Ovary (tissue), 10 donors: ENCODE measurements at places on chromosomes 7 and 10.
A peak's percentile ranks its signal among the peaks of the same experiment; 100 is the strongest.

DNA sequence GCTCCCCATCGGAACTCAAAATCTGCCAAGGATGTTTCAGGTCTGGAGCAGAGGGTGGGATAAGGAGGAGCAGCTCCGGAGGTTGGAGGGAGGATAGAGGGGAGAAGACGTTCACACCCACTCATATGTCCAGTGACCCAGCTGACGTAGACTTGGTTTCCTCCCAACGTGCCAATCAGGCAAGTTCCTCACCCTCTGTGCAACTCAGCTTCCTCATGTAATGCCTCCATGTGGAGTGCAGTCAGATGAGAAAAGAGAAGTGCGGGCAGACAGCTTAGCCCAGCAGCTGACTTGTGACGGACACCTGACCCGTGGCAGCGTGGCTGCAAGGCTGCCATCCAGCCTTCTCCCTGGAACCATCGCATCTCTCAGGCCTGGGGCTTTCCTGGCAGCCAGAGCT lies 86.8 kb downstream of the NPTX2 start:
- no peak for DNase-seq

GRCh38 chr10:103855424-103855823 lies at the start of gene SH3PXD2A:
Gene SH3PXD2A, minus strand, starts transcription at chr10:103855576. Its CDS starts 310 bp downstream, at chr10:103855266.
- peak; percentile 44 for DNase-seq

DNA sequence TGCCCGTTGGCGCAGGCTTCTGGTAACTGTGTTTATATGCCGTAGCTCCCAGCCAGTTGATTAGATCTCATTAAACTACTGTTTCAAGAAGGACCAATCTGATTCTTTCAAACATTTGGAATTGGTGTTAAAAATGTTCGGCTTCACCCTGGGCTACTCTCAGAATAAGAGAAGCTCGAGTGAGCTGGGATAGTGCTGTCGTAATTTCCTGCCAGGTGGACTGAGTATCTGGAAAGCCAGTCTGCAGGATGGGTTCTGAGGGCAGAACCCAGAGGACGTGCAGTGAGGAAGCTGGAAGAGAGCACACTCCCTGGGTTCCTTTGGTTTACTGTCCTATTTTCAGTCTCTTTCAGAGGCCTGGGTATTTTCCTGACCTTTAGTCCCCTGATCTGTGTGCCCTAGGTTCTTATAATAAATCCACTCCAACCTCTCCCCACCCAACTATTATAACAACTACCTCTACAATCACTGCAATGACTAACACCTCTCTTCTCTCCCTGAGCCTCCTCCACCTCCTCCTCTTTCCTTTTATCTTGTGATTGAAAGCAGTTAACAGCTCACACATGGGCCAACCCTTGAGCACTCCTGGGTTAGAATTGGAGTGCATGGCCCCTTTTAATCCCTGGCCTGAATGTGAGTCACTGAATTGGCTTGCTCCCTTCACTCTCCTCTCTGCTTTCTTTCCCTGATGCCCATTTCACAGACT lies 63.0 kb downstream of the AOAH start:
- no peak for DNase-seq

GRCh38 chr10:76717141-76717540 lies 920.5 kb downstream of the KCNMA1 start:
- DNase-seq = no peak

DNA sequence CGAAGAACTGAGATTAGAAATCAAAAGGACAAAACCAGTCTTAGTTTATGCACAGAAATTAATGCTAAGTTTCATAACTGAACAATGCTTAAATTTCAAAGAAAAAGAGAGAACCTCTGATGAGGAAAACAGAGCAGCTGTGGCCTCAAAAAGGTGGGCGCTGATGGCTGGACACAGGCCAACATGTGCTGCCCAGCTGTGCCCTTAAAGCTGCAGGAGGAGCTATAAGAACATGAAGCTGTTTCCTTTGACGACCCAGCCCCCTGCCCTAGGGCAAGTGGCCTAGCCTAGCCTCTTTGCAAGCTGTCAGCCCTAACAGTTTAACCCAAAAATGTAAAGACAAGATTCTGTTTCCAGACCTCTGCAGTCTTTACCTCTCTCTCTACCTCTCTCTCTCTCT lies 107.7 kb downstream of the GRID1 start:
- DNase-seq = no peak

DNA sequence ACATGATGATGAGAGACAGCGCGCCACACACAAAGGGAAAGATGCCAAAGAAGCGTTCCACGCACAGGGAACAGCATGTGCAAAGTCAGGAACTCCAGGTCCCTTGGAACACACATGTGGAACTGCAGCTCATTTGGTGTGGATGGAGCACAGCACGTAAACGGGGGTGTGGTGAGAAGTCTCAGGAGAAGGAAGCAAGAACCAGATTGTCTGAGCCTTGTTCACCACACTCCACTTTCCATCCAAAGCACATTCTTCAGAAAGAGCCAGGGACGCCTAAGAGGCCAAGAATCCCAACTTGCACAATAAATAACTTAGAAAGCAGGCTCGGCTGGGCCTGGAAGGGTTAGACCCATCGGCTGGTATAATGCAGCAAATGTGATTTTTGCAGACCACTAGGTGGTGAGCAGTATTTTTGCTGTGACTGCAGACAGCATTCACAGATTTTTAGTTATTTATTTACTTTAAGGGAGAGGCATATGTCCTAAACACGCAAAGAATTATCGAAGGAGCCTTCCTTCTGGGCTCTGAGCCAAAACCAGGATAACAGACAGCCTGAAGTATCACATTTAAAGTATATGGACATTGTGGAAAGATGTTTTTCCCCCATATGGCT lies 27.9 kb upstream of the ASCC1 start:
- peak; percentile 68 for DNase-seq

DNA sequence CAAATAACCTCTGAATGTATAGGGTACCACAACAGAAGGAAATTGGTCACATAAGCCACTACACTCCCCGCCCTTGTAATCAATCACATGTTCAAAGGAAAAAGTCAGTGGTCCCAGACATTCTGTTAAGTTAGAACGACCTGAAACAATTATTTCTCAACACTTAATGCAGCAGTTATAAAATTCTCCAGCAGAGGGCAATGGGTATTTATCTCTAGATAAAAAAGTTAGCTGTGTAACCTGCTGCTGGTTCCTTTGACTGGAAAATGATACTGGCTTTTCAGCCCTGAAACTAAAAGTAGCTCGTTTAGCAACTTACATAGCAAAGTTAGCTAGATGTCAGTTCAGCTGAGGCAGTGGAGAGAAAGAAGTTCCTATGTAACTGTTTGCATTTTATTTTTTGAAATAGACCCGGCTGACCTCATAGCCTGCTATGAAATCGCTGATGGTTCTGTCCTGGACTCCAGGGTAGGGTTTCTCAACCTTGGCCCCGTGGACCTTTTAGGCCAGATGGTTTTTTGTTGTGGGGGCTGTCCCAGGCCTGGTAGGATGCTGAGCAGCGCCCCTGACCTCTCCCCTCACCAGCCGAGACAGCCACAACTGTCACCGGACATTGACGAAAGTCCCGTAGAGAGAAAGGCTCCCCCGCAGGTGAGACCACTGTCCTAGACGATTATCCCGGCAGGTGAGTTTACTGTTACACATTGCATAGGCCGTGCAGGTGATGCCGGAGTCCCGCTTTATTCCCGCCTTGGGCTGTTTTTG lies 40.2 kb upstream of the PROSER2 start:
- no peak for DNase-seq

DNA sequence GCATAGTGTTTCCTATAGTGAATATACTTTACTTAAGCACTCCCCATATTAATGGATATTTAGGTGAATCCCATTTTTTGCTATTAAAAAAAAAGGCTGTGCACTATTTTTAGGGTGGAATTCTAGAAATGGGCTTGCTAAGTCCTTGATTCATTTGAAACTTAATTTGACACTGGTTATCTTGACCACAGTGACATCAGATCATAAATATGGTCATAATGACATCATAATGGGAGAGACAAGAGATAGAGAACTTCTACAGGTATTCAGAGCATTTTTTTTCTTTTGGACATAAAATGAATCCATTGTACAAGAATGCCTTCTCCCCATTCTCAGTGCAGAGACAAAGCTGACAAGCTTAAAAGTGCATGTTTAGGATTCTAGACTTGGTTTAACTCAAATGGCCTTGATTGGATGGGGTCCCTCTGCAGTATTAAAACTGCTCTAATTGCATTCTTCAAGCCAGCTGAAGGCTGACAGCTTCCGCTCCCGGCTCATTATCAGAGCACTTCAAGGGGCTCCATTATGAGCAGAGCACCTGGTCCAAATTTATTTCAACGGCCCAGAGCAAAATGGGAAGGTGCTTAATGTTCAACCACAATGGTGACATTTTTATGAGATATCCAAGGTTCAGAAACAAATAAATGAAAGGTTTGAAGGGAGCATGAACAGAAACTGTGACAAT lies 104.8 kb downstream of the JAZF1 start:
- DNase-seq = no peak

DNA sequence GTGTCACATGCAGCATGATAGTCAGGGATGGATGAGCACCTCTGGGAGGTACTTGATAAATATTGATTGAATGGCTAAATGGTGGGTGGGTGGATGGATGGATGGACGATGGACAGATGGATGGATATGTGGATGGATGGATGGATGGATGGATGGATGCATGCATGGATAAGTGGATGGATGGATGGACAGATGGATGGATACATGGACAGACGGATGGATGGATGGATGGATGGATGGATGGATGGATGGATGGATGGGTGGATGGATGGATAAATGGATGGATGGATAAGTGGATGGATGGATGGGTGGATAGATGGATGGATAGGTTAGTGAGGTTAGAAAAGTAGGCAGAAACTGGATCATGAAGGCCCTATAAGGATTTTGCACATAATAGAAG lies 37.4 kb downstream of the PTPRE start:
- no peak for DNase-seq

DNA sequence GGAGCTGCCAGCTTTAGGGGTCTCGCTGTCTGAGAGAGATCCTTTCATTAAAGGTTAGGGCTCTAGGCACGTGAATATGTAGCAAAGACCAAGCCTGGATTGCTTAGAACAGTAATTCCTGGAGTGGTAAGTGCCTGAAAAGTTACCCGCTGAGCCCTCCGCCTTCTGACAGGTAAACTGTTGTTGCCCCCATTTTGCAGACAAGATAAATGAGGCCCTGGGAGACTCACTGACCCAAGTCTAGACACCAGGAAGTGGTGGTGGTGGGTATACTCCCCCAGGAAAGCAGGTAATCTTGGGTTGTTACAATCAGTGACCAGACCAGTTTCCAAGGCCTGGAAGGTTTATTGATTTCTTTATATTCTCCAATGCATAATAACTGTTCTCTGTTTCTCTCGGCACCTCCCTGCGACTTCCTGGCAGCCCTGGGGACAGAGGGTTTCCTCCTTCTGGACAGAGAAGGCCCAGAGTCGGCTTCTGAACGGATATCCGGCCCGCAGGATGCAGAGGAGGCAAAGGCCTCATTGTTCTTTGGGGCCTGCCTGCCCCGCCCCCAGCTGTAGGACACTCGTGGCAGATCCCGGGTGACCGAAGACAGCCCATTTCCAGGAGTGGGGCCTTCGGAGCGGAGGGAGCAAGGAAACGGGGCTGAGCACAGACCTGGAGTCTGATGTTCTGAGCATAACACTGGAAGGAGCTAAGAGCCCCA lies 1.3 kb upstream of the GRK5 start:
- peak; percentile 69 for DNase-seq

- DNase-seq = no peak
These were observed 5.1 kb downstream of the RAPGEF5 start for GRCh38 chr7:22351878-22352277.

GRCh38 chr7:107396990-107397389 lies 72.9 kb upstream of the GPR22 start:
- DNase-seq = no peak

GRCh38 chr7:115914951-115915350 lies 115.6 kb downstream of the TFEC start:
- no peak for DNase-seq

GRCh38 chr7:155450970-155451801 lies 6.7 kb upstream of the EN2 start:
- DNase-seq = no peak

GRCh38 chr10:34213193-34213804 lies 601.8 kb downstream of the PARD3 start:
- no peak for DNase-seq

DNA sequence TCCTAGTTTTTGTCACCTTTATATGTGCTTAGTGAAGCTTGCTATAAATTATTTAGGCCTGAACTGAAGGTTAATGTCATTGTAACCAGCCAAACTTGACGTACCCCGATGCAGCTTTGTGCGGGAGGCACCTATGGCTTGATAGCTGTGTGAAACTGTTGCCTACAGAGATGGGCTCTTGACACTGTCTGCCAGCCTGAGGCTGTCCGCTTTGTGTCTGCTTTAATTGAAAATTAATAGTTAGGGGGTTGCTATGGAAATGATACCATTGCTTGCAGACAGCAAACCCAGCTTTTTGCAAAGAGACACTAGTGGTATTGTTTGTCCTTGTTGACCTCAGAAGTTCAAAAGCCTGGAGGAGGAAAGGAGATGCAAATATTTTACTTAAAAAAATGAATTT lies 2.1 kb upstream of the FOXP2 start:
- no peak for DNase-seq

DNA sequence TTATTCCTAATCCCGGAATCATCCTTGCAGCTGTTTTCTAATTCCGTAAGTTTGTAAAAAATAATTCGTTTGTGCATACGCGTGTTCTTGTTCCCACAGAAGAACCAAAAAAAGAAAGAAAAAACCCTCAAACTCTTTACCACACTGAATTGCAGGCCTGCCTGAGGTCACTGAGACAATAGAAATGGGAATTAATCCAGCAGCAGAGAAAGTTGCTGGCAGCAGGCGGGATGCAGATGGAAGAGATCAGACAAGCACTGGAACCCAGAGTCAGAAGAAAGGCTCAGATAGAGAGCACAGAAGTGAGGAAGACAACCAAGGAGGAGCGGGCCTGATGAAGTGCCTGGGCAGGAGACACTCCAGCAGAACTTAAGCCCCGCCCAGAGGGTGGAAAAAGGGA lies 141.5 kb upstream of the VWC2 start:
- no peak for DNase-seq

DNA sequence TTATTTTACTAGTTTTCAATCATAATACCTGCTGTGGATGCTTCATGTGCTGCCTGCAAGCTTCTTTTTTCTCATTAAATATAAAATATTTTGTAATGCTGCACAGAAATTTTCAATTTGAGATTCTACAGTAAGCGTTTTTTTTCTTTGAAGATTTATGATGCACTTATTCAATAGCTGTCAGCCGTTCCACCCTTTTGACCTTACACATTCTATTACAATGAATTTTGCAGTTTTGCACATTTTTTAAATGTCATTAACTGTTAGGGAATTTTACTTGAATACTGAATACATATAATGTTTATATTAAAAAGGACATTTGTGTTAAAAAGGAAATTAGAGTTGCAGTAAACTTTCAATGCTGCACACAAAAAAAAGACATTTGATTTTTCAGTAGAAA lies 103.0 kb downstream of the PTEN start:
- DNase-seq = no peak

DNA sequence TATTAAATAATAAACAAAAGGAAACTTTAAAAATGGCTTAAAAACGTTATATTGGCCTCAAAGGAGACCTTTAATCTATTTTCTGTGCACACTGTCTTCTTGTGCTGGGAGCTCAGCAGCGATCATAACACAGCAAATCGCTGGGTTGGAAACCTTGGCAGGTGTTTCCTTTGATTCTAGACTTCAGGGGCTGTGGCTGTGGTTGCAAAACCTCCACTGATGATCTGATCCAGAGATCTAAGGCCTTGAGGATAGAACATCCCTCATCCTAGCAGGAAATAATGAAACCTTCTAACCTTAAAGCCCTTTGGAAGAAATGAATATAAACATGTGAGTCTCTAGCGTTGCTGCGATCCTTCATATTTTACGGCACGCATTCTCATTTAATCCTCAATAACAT lies 29.8 kb downstream of the CDHR3 start:
- DNase-seq = no peak
